ENCODE measurements at places on chromosomes 13 and 19.

GRCh38 chr19:19050104-19050503 lies 13.7 kb upstream of the SLC25A42 start:
- no peak for DNase-seq

DNA sequence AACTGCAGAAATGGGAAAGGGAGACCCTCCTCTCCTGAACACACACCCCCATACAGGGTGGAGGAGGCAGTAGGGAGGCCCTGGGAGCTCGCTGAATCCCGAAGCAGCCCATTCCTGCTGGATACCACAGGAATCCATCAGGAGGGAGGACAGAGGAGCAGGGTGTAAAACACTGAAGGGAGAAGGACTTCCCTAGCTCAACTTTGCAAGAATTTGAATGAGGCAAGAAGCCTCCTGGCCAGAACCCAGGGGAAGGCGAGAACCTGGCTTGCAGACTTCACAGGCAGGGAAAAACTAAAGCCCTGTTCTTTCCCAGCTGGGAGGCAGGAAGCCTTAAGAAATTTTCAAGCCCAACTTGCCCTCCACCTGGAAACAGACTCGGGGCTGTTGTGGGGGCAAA lies 43.5 kb downstream of the ZNF91 start:
- no peak for DNase-seq

GRCh38 chr19:1309977-1310852 lies 24.5 kb downstream of the EFNA2 start:
- no peak for DNase-seq

DNA sequence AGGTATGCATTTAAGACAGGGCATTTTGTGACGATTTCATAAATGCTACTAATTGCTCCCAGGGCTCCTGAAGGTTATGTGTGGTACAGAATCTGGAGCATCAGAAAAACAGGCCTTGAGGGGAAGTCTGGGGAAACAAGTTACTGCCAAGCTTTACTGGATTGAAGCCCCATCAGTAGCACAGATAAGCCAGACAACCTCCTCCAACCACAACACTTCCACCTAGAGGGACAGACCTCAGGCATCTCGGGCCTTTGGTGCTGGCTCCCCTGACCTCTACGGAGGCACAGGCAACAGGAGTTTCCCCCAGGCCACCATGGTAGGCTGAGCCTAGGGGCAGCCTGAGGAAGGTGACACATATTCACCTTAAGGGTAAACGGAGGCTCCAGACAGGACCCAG lies 54.1 kb downstream of the ABCC4 start:
- DNase-seq, result no peak

- DNase-seq, result no peak
Observed at GRCh38 chr13:105979131-105980011, 556.1 kb downstream of the EFNB2 start.

DNA sequence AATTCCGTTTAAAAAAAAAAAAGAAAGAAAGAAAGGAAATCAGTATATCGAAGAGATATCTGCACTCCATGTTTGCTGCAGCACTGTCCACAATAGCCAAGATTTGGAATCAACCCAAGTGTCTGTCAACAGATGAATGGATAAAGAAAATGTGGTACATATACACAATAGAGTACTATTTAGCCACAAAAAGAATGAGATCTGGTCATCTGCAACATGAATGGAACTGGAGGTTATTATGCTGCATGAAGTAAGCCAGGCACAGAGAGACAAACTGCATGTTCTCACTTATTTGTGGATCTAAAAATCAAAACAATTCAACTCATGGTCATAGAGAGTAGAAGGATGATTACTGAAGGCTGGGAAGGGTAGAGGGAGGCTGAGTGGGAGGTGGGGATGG lies 16.3 kb downstream of the ZNF565 start:
- peak; percentile 68 for DNase-seq

- DNase-seq, result no peak
Observed at GRCh38 chr13:78398743-78399410, 204.5 kb downstream of the POU4F1 start.

DNA sequence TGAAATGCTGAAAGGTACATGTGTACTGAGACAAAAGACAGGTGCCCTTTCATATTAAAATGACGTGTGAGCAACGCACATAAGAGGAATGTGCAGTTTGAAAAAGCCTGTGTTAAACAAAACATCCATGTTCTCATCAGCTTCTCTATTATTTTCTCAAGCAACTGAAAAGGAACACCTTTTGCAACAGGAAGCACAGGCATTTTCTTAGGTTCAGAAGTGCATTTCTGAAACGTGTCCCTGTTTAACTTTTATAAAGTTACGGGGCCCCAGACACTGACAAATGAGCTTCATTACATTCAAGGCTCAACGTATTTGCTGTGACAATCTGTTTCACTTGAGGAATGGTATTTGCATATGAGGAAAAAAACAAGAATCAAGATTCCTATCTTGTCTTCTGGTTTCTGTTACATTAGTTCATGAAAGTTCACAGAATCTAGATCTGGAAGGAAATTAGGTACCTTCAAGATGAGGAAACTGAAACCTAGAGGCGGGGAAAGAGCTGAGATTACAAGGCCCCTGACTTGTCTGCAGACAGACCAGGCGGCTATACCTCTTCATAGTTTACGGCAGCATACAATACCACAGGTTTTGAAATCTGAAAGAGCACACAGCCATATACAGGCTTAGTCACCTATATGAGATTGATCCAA lies 431.7 kb downstream of the KLF12 start:
- no peak for DNase-seq

DNA sequence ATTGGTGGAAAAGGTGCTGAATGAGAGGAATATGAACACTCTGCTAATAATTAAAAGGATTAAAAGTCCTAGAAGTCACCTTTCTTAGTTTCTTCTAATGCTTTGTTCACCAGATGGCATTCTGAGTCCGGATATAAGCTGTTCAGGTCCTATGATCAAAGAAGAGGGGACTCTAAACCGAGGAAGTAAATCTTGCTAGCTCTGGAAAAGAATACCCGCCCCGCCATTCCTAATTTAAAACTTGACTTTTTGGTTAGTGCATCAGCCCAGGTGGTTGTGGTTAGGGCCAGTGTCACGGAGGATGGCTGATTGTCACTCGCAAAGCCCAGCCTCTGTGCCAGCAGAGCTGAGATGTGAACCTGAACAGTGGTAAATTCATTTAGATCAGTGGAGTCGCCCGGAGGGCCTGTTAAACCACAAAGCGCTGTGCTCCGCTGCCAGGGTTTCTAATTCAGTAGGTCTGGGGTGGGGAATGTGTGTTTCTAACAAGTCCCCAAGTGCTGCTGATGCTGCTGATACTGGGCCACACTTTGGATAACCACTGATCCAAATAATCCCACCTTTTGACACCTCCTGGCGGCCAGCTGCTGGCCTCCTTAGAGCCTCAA lies 425.4 kb downstream of the DCT start:
- no peak for DNase-seq

DNA sequence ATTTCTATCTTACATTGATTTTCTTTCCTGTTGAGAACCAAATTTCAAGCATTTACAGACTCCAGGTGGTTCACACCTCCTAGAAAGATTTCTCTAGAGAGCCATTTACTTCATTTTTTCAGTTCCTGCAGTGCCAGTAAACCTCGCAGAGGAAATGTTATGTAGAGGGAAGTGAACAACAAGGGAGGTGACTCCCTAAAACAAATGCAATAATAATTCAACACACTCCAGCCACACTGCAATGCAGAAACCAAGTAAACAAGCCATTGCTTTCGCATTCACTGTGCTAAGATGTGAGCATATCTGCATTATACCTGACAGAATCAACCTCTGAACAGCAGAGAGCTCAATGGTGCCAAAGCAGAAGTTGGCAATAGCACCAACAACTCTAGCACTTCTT lies 215.1 kb downstream of the RBM26 start:
- DNase-seq, result no peak

DNA sequence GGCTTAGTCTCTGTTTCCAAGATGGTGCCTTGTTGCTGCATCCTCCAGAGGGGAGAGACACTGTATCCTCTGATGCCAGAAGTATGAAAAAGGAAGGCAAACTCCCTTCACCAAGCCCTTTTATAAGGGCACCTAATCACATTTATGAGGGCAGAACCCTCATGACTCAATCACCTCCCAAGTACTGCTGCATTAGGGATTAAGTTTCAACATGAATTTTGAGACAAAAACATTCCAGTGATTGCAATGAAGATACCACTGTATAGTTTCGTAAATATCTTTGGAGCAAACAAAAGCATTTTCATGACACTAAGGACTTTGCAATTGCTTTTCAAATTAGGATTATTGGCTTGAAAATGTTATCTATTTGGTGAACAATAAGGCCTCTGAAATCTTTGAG lies 63.8 kb downstream of the RNF17 start:
- no peak for DNase-seq

DNA sequence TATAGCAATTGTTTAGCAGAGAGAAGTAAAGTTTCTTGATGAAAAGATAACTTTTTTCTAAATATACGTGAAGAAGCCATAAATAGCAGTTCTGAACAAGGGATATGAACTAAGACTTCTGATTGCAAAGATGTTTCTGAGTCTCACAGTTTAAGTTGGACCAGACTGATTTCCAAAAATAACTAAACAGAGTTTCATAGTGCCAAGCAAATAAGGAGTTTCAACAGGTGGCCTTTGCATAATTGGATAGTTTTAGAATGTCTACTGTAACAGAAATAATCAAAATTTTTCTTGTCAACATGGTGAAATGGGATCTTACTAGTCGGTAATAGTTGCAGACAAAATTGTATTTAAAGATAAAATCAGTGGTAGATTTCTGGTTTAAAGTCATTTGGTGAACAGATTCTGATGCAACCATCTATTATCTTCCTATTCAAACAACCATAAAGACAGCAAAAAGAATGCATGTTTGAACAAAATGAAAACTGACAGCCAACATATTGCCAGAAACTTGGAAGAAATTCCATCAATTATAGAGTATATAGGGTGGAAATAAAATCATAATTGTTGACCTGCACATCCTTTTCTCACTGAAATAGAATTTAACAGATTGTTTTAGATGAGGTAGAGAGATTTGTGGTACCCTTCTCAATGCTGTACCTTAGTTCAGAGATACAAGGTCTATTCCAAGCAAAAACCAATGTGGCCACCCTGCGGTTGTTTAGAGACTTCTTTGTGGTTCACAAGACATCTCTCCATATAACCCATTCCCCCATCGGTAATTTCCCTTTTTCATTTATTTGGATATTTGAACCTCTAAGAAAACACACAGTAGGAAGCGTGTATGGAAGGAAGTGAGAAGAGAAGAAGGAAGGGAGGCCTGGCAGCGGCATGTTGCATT lies 275.3 kb downstream of the COG6 start:
- no peak for DNase-seq
